ENCODE measurements at places on chromosomes 13 and 19.

DNA sequence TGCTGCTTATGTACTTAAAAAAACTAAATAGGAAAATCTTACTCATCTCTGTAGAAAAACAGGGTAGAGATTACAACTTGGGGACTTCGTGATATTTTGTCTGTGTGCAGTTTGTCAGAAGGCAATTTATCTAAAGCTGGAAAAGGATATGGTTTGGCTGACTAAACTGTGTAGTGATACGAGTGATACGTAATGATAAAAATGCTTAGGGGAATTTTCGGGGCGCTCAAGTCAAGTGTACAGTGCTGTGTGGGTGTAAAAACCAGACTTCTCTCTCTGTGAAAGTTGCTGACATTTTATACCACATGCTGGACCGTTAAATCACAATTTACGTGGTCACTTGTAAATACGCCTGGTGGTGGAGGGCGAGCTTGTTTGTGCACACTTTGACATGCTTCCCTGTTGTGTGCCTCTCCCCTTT lies 221.7 kb downstream of the KCNRG start:
- H3K27ac ChIP-seq = no peak overlapping the region
- no peaks in the 10 kb centered on the region for H3K36me3 ChIP-seq
- H3K27me3 ChIP-seq = no peaks in the 10 kb centered on the region
- H3K4me1 ChIP-seq = peaks cover 1% of the 10 kb centered on the region
- no peak overlapping the region for H3K4me3 ChIP-seq

GRCh38 chr13:92074658-92075057 lies 676.2 kb downstream of the GPC5 start:
- no peak overlapping the region for H3K4me3 ChIP-seq
- H3K27me3 ChIP-seq = no peaks in the 10 kb centered on the region
- no peak overlapping the region for H3K27ac ChIP-seq
- H3K36me3 ChIP-seq = no peaks in the 10 kb centered on the region
- peak; percentile 4 for DNase-seq
- H3K4me1 ChIP-seq = no peaks in the 10 kb centered on the region

GRCh38 chr13:36954542-36954941 lies 34.5 kb upstream of the SMAD9 start:
- no peak for DNase-seq
- H3K4me3 ChIP-seq = no peak overlapping the region
- peaks cover 87% of the 10 kb centered on the region for H3K36me3 ChIP-seq
- H3K4me1 ChIP-seq = no peaks in the 10 kb centered on the region

DNA sequence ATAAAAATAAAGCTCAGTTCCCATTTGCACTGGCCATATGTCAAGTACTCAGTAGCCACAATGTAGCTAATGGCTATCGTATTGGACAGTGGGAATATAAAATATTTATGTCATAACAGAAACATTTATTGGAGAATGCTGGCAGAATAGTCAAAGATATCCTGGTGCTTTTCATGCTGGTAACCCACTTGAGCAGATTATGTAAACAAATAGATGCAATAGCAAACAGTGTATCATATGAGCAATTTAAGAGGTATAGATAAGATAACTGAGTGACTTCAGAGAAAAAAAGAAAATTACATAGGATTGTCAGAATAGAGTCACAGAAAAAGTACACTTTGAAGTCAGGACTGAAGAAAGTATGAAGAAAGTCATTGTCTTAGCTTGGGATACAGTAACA lies 426.6 kb downstream of the NDFIP2 start:
- no peak overlapping the region for H3K4me3 ChIP-seq
- no peak for DNase-seq
- H3K27me3 ChIP-seq = no peaks in the 10 kb centered on the region
- no peaks in the 10 kb centered on the region for H3K36me3 ChIP-seq
- H3K27ac ChIP-seq = no peak overlapping the region
- no peaks in the 10 kb centered on the region for H3K4me1 ChIP-seq

DNA sequence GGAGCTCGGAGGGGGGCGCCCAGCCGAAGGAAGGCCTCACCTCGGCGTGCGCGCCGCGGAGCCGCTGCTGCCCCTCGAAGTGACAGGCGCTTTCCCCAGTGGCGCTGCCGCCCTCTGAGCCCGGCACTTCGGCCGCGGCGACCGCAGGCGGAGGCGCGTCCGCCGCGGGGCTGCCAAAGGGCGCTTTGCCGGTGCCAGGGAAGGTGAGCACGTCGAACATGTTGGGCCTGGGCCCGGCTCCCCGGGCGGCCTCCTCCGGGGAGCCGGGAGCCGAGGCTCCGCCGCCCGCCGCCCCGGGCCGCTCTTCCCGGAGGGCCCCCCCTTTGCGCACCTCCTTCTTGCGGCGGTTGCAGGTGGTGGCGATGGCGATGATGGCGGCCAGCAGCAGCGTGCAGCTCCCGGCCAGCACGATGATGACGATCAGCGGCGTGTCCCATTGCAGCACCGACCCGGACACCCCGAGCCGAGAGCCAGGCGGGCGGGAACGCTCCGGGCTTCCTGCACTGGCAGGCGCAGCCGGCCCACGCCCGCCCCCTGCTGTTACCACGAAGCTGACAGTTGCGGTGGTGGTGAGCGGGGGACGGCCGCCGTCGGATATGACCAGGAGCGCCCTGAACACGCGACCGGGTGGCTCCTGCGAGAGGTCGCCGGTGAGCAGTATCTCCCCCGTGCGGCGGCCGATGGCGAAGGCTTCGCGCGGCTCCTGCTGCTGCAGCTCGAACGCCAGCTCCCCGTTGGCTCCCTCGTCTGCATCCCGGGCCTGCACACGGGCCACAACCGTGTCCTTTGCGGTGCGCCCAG lies 2.5 kb downstream of the PCDH8 start:
- H3K36me3 ChIP-seq = peaks cover 38% of the 10 kb centered on the region
- DNase-seq = peak; percentile 69
- H3K4me1 ChIP-seq = peaks cover 14% of the 10 kb centered on the region
- H3K27ac ChIP-seq = no peak overlapping the region
- H3K27me3 ChIP-seq = peaks cover 61% of the 10 kb centered on the region
- peak overlapping the region; percentile 47 for H3K4me3 ChIP-seq

All from neuronal stem cell (in vitro differentiated cells).